NCI-H1930 (cell line): ENCODE measurements at places on chromosomes 3 and 15.
A peak's percentile ranks its signal among the peaks of the same experiment; 100 is the strongest.

GRCh38 chr3:60076331-60076730 lies 1026.5 kb upstream of the CFAP20DC start:
- no peak for DNase-seq

DNA sequence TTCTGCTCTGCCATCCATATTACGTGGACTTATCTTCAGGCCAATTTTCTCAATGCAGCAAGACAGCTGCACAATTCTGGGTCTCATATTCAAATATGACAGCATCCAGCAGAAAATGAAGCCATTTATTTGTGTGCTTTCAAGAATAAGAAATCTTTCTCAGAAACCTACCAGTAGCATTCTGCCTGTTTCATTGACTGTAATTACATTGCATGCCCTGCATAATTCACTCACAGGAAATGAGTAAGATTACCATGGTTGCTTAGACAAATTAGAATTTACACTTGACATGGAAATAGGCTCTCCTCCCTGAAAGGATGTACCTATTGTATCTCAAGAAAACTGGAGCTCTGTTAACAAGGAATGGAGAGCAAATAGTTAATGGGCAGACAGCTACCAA lies 346.6 kb upstream of the DCBLD2 start:
- DNase-seq: no peak

DNA sequence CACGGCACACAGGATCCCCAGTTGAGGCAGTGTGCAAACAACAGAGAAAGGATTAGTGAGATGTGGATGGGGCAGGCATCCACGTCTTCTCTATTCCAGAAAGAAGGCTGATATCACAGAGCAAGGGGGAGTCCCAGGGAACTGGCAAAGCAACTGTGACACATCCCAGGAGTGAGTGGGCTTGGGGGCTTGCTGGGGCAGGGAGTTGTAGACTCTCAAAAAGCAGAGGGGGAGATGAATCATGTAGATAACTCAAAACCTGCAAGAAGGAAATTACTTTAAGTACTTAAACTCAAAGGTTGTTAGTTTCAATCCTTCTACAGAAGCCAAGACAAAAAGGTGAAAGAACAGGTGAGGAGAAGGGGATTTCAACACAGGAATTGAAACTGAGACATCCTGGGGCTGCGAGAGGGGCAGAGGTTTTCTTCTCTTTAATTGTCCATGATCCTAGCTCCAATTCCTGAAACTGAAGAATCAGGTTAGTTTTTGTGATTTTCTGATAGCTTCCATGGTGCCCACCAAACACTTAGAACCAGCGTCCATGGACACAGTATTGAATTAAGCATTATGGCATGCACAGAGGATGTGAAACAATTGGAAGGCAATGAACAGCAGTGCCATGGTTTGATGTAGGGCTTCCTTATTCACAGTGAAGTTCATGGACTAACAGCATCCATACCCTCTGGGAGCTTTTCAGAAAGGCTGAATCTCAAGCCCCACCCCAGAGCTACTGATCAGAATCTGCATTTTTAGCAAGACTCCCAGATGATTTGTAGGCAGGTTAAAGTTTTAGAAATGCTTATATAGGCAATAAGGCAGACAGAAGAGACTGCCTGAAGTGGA lies 52.0 kb downstream of the CCR3 start:
- DNase-seq: no peak

DNA sequence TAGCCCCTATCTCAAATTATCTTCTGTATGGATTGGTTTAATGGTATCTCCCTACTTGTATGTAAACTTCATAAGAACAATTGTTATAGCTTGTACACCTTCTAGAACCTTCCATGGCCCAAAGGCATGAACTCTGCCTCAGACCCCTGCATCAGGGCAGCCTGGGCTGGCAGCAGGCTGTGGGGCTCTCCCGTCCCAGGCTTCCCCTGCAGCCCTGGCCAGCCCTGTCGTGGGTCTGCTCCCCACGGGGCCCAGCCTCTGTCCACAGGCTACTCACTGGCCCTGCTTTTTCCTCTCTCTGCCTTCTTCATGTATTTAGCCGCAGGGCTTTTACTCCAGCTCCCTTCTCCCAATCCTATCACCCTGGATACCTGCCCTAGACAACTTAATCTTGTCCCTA lies 4.4 kb downstream of the SCN5A start:
- DNase-seq: no peak

DNA sequence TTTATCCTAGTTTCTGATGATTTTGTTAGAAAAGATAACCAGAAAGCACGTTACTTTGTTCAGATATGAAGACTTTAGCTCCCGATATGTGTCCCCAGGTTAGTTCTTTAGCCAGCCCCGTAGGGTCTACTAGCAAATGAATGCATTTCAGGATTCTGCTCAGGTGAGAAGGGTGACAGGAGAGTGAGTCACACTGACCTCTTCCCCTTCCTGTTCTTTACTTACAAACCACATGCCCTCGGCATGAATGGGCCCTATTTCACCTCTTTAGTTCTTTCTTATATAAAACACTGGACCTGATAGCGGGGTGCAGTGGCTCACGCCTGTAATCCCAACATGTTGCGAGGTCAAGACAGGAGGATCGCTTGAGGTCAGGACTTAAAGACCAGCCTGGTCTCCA lies 98.4 kb downstream of the SLC49A4 start:
- DNase-seq: no peak

DNA sequence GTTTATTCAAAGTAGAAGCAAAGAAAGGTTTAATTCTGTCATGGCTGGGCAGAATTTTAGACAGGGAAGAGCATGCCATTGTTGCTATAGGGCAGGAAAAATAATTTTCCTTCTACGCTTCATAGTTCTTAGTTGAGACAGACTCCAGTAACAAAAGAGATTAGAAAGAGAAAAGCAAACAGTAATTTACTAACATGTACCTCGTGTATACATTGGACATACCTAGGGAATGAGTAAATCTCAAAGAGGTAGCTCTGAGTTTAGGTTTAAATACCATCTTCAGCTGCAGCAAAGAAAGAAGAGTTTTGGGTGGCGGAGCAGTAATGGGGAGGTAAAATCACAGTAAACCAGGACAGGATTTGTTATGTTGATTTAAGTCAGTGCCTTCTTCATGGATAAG lies 416.1 kb downstream of the EPHA6 start:
- no peak for DNase-seq

DNA sequence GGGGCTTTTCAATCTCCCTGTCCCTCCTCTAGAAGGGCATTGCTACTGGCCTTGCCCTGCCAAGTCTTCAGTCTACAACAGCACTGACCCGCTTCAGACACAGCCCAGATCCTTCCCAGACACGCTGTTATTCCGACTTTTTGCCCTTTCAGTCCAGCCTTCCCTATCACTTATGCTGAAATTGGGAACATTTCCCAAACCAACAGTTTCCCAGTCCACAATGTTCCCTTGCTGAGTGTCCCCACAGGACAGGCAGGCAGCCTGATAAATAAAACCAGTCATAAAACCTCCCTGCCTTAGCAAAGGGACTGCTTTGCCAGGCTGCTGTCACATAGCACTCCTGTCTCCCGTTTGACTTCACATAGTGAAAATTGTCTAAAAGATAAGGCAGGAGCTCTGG lies 43.5 kb downstream of the GOLGA6L2 start:
- DNase-seq: no peak

DNA sequence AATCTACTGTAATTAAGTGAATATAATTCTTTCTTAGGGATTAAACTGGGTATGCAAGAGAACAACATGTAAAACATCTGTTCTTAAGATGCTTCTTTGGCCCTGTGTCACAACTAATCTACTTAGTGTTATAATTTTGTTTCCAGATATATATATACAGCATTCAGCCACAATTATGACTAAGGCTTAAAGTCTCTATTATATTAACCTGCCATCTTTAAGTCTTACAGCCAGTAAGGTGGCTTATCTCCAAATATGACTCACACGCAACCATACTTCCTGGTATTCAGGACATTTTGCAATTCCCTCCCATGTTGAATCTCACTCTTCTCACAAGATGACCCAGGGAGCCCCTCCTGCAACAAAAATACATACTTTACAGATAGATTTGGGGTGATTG lies 6.6 kb upstream of the KBTBD8 start:
- DNase-seq: no peak

DNA sequence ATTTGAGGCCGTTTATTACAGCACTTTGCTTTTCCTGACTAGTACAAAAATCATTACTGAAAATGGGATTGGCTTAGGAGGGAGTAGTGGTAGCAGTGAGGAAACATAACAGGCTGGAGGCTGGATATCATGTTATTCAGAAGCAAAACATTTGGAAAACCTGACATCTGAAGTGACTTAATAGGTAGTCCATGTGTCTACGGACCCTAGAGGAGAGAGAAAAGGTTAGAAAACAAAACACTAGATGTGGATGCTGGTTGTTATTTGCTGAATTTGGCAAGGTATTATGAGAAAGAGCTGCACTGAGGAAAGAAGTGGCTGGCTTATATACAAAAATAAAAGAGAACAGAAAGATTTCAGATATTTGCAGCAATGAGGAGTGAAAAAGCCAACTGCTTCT lies 139.9 kb downstream of the MEX3B start:
- DNase-seq: no peak

GRCh38 chr3:59698091-59698490 lies 648.3 kb upstream of the CFAP20DC start:
- no peak for DNase-seq

DNA sequence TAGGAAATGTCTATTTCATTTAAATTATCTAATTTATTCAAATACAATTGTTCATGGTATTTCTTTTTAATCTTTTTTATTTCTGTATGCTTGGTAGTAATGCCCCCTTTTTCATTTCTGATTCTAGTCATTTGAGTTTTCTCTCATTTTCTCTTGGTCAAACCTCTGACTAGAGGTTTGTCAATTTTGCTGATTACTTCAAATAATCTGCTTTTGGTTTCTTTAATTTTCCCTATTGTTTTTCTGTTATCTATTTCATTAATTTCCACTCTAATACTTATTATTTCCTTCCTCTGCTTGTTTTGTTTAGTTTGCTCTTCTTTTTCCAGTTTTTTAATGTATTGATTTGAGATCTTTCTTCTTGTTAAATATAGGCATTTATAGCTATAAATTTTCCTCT lies 12.1 kb downstream of the FSD2 start:
- no peak for DNase-seq

- no peak for DNase-seq
These were observed 690 bp downstream of the TP53BP1 start for GRCh38 chr15:43492266-43492665.

GRCh38 chr3:12663936-12664908 lies at the start of gene RAF1:
Gene RAF1 (minus strand): TSS chr3:12664117. CDS start chr3:12618721, 45,396 bp downstream.
- peak; percentile 81 for DNase-seq

DNA sequence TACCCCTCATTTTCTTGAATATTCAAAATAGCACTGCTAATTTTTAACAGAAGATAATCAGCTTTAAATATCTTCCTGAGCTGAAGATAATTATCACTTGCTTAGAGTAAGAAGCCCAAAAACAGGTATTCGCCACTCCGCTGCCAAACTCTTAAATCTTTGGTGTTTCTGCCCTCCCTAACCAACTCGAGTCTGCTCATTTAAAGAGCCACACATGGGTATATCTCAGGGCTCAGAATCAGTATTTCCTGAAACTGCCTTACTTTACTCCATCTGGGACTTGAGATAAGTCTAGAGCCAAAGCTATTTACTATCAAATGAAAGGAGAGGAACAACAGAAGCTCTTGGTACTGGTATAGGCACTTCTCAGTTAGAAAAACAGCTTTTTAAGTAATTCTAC lies 10.8 kb downstream of the PDCD10 start:
- no peak for DNase-seq

GRCh38 chr3:118199044-118199443 lies 835.6 kb downstream of the IGSF11 start:
- DNase-seq: no peak

DNA sequence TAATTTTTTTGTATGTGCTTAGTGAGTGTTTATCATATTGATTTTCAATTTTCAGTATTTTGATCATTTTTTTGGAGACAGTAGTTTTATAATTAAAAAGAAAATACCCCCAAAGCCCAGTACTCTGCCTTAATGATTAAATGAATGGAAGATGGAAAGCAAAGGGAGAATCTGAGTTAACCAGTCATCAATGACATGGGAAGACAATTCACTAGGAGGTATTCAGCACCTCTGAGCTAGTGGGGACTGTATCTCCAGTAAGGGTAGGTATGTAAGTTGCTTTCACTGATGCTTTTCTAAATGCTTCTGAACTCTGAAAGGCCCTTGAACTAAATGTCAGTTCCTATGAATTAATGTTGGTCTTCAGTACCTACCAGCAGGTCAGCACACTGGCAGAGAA lies 590.4 kb upstream of the DPPA4 start:
- DNase-seq: no peak

DNA sequence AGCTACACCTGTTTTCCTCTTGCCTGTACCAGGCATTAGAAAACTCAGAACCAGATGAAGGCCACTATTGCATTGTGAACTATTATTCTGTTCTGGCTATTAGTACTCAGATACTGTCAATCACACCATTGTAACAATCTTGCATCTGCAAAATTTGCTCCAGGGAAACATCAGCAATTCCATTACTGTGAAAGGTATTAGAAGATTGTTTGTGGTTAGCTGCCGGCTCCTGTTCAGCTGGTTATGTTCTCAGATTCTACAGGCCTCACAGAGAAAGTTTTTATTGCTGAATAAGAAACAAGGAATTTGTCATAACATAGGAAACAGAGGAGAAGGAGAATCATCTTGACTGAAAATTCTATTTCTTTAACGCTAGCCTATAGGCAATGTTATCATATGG lies 179.9 kb downstream of the PLOD2 start:
- no peak for DNase-seq

DNA sequence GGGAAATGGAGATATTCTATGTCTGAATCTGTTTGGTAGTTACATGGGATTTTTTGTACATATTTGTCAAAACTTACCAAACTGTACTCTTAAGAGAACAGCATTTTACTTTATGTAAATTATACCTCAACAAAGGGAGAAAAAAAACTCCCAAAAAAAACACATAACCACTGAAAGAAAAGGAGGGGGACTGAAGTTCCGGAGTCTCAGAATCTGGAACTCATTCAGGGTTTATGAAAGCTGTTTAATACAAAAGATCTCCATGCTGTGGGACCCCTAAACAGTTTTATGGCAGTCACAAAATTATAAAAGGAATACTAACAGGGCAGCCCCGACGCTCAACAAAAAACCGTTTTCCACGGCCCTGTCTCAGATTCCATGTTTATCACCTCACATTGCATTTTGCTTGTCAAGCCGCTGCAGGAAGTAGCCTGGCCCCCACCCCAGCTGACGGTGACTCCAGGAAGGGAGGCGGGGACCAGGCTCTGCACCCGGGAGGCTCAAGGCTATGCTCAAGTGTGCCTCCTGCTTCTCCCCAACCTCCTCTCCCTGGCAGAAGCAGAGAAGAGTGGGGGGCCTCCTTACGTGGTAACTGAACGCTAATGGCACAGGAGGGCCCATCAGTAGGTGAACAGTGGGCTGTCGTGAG lies 29.3 kb downstream of the RFT1 start:
- DNase-seq: no peak

- no peak for DNase-seq
These were observed 985.9 kb downstream of the DIPK2A start for GRCh38 chr3:144957398-144958101.

GRCh38 chr15:98682992-98683701 lies 34.8 kb downstream of the IGF1R start:
- no peak for DNase-seq

- DNase-seq: no peak
These were observed 90.7 kb downstream of the CNTN6 start for GRCh38 chr3:1183320-1184048.

DNA sequence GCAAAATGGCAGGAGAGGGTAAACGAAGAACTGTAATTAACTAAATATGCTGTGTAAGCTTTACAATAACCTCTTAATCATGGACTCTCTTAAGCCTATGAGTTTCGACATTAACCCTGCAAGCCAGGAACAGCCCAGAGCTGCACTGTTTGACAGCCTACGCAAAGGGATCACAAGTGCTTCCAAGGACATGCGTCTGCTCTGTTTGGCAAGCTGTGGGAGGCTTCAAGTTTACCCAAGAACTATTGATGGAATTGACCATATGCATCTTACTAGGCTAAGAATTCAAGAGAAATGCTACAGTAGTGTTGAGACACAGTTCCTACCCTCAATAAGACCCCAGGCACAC lies 66.0 kb downstream of the PDZRN3 start:
- DNase-seq: no peak
